ENCODE measurements at places on chromosomes 12 and 14. TPM values are rescaled to one million over a fixed set of nuclear protein-coding genes. Genes with fewer than 3 reads are reported as not detected.

PPM1H gene
- 36.7 TPM for total RNA-seq

CELA1 gene
- not detected for total RNA-seq

GRCh38 chr14:102757646-102758045 lies 19.6 kb upstream of the TRAF3 start:
- peaks cover 8% of the 10 kb centered on the region for H3K36me3 ChIP-seq
- DNase-seq: no peak
- no peak overlapping the region for H3K27ac ChIP-seq
- H3K4me1 ChIP-seq: no peaks in the 10 kb centered on the region
- H3K27me3 ChIP-seq: peaks cover 22% of the 10 kb centered on the region

DNA sequence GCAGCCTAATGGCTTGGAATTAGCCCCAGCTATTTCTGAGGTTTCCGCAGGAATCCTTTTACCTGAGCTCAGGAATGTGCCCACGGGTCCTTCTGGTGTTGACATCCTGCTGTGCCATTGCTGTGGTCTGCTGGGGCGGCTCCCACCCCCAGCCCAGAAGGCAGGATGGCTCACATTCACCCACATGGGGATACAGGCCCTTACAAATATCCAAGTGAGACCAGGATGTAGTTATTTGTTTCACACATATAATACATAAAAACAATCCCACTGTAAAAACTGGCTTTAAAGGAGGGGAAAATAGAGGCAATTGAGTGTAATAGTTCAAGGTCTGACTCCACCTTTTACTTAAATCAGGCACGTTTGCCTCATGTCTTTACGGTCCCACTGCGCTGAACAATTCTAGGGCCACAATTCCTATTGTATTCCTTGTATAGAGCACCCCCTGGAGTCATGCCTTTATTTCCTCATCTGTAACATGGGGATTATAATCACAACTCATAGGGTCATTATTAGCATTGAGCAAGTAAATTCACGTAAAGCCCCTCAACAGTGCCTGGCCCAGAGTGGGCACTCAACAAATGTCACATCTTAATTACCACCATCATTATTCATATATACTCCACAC lies 57.2 kb upstream of the FICD start:
- no peak overlapping the region for H3K4me3 ChIP-seq
- H3K27ac ChIP-seq: no peak overlapping the region

- no peak overlapping the region for H3K4me3 ChIP-seq
- no peak overlapping the region for H3K27ac ChIP-seq
- H3K36me3 ChIP-seq: no peaks in the 10 kb centered on the region
- DNase-seq: no peak
Observed at GRCh38 chr12:44993161-44993560, 57.7 kb downstream of the DBX2 start.

DNA sequence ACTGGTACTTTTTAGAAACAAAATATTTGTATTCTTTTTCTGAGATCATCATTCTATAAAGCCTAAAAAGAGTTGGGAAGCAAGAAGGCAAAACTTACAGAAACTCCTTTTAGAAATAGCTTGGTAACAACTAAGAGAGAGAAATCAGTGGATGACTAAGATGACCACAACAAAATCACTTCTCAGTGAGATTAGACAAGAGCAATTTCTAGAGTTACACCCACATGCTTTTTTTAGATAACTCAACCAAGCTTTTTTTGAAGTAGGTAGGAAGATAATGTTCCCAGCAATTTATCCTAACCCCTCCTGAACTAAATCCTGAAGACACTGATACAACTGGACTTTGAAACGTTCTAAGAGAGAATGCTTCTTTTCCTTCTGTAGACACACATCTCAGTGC lies 576.4 kb downstream of the SLC6A15 start:
- DNase-seq: no peak
- no peak overlapping the region for H3K4me3 ChIP-seq
- H3K27me3 ChIP-seq: no peaks in the 10 kb centered on the region
- no peaks in the 10 kb centered on the region for H3K4me1 ChIP-seq
- H3K36me3 ChIP-seq: no peaks in the 10 kb centered on the region

DNA sequence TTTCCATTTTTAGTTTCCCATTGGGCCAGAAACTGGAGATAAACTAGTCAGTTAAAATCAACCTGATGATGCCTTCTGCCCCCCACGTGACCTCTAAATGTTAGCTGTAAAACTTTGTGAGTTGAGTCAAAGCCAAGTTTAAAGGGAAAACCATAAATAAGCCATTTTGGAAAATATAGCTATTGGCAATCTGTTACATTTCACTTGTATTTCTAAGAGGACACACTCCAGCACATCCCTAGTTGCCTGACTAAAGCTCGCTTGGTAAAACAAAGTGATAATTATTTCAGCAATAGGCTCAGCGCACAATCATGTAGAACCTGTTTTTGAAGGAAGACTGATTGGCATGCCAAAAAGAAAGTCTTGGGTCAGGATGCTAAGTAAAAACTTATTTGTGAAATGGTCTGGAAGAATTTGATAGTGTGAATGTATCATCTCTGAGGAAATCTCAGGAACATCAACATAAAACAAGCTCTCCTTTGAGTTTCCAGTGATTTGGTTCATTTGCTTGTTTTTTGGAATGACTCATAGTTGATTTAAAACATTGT lies 49.2 kb upstream of the AEBP2 start:
- no peaks in the 10 kb centered on the region for H3K4me1 ChIP-seq
- no peak overlapping the region for H3K27ac ChIP-seq
- no peak overlapping the region for H3K4me3 ChIP-seq
- no peaks in the 10 kb centered on the region for H3K36me3 ChIP-seq

All from Calu3 (cell line).